ENCODE measurements at places on chromosomes 2 and 18.

- DNase-seq, result no peak
Observed at GRCh38 chr2:215981115-215981514, 32.2 kb downstream of the MREG start.

DNA sequence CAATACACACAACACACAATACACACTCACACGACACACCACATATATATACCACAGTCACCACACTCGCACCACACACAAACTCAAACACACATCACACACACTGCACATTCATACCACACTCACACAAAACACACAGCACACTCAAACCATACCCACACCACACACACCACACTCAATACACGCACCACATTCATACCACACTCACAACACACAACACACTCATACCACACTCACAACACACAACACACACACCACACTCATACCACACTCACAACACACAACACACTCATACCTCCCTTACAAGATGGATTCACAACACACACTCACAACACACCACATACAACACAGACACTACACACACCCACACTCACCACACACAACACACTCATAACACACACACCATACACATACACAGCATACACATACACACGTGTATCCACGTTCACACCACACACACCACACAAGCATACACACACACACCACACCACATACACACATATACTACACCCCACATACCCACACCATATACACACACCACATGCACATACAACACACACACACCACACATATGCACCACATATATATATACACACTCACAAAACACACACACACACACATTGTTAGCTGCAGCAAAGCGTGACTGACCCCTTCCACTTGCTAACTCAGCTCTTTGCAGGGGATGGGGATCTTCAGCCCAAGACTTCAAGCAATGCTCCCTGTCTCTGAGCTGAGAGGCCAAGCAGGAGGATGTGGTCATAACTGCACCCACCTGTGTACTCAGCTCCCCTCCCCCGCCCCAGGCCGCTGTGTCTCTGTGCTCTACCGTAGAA, 59.0 kb downstream of the SDC1 start:
- no peak for DNase-seq

DNA sequence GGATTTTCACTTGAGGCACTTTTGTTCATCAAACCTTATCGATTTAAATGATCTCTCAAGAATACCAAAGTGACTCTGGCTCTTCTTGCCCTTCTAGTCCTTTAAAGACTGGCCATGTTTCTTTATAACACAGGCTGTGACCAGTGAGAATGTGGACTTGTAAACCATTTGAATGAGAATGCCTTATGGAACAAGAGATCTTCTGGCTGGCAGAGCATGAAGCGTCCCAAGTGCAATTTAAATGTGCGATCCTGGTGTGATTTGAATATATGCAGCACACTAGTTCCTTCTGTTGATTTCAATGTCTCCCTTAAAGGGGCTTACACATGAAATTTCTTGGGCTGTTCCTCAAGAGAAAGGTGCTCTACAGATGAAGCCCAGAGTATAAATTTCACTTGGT, 262.4 kb upstream of the CCDC68 start:
- DNase-seq, result no peak

GRCh38 chr2:157394928-157395327, 49.0 kb downstream of the CYTIP start:
- DNase-seq, result no peak

DNA sequence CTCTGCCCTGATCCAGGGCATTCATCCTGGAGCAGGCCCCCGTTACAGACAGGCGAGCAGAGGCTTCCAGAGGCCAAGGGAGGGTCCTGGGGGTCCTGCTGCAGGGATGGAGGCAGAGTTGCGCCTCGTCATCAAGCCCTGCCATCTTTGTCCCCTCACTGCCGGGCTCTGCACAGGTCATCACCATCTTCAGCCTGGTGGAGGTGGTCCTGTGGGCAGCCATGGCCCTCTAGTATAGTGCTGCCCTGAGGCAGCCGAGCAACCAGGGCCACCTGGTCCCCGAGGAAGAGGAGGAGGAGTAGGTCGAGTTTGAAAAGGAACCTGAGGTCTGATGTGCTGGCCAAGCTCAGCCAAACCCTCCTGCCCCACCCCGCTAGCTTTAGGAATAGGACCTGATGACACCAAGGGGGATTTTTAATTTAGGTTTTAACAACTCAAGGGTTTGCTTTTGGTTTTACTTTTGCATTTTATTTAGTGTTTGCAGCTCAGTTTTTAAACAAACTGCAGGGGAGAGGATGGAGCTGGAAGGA, 8.8 kb upstream of the ALPI start:
- no peak for DNase-seq

GRCh38 chr18:11470941-11471340, 138.5 kb upstream of the SLC35G4 start:
- DNase-seq, result no peak

DNA sequence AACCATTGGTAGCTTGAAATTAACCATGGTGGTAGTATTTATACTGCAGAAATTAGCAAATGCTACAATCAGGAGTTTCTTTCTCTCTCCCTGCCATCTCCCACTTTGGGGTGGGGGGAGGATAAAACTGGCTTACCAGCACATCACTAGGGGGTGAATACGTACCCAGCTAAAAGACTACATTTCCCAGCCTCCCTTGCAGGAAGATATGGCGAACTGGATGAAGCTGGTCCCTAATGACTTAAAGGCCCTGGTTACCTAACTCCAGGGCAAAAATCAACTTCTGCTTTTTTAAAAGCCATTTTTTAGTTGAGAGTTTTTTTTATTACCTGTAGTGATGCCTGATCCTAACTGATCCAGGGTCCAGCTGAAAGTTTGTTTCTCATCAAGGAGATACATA, 70.3 kb upstream of the RAB12 start:
- DNase-seq, result no peak

- DNase-seq, result no peak
Observed at GRCh38 chr2:200042944-200043343, 87.6 kb downstream of the MAIP1 start.

GRCh38 chr18:10565835-10566234, 40.0 kb downstream of the NAPG start:
- no peak for DNase-seq

DNA sequence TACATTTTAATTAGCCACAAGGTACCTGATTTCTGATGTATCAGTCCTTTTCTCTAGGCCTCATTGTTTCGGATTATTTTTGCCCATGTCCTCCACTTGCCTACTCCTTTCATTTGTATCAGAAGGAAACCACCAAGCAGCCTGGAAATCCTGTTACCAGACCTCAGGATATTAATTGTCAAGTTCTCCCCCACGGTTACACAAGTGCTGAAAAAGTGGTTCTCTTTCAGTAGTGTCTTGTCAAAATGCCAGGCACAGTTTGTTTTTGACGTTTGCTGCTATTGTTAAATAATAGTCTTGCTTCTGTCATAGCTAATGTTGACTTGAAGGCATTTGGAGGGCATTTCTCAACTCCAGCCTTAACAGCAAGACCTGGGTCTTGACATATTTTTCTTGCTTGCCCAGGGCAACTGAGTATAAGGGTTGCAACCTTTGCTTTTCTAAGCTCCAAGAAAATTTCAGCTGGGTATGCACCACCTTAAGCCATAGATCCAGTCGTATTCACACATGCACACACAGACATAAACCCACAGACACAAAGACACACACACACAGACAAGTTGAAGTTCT, 31.0 kb downstream of the INSIG2 start:
- no peak for DNase-seq

GRCh38 chr18:51621864-51622160, 424.3 kb upstream of the MEX3C start:
- DNase-seq, result no peak

- DNase-seq, result no peak
Observed at GRCh38 chr2:19355416-19355821, 3.0 kb downstream of the OSR1 start.

GRCh38 chr2:47145466-47145865, 9.6 kb downstream of the STPG4 start:
- DNase-seq, result no peak

DNA sequence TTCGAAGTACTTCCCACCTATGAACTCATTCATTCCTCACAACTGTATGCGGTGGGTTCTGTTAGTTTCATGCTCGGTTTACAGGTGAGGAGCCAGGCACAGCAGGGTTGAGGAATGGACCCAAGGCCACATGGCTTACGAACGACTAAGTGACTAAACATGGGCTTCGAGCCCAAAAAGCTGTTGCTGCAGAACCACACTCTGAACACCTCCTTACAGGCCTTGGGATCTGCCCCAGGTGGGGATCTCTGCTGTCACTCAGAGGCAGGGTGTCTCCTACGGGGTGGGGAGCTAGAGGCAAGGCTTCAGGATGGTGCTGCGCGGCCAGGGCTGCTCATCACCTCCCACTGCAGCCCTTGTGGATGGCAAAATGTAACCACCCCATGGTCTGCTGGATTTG, 80.9 kb downstream of the TSHZ1 start:
- DNase-seq, result no peak

DNA sequence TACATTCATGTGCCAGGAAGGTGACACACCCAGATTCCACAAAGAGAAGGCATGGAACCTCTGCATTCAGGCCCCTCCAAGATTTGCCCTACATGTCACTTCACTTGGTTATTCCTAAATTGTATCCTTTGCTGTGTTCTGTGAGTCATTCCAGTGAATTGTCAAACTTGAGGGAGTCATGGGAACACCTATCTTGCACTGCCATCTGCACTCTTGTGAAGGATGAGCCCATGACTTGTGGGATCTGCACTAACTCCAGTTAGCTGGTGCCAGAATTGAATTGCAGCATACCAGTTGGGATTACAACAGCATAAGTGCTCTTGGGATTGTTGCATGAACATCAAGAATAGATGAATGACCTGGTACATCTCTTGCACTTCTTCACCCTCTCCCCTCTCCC, 1288.0 kb upstream of the ZEB2 start:
- DNase-seq, result no peak

DNA sequence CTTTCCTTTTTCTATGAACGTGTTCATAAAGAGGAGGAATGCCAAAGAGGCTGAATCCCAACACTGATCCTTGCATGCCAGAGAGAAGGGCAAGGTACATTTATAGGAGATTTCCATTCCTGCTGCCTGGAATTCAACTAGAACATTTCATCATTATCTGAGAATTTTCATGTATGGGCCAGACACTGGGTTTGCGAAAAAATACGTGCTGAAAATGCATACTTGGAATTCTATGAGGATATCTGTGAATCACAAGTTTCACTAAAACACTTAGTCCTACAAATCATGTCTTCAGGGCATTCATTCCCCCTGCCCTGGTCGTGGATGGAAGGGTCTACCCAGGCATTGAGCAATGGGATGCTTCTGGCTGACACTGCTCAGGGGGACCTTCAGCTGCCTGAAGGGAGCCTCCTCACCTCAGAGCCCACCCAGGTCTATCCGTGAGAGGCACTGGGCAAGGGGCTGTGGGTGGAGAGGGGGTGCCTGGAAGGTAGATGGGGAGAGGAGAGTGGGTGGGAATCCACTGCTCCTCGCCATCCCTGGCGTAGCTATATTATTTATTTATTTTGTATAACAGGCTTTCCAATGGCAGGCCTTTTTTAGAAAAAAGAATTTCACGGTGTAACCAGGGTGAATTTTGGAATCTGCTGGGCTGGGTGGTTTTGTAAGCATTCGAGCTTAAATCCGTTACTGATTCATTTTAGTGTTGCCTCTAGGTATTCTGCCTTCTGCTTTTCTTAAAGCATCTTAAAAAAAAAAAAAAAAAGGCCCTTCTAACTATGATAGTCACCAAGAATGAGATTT, 560.6 kb upstream of the ID2 start:
- no peak for DNase-seq

Measured in activated CD4-positive, CD25-positive, alpha-beta regulatory T cell (primary cell).